ENCODE measurements at places on chromosomes 3 and 15. TPM values are rescaled to one million over a fixed set of nuclear protein-coding genes. Genes with fewer than 3 reads are reported as not detected.

Gene LRTM1
- total RNA-seq = not detected

Gene ASB14
- not detected for total RNA-seq

Gene MEX3B
- 11.6 TPM for total RNA-seq

Gene ARMC8
- total RNA-seq = 59.6 TPM

Gene WWTR1
- total RNA-seq = 111 TPM

- DNase-seq = peak; percentile 17
Measured at GRCh38 chr3:129116482-129116946, 5.1 kb downstream of the RAB43 start.

GRCh38 chr3:5007873-5008272 is 28.6 kb downstream of the BHLHE40 start:
- DNase-seq = no peak

DNA sequence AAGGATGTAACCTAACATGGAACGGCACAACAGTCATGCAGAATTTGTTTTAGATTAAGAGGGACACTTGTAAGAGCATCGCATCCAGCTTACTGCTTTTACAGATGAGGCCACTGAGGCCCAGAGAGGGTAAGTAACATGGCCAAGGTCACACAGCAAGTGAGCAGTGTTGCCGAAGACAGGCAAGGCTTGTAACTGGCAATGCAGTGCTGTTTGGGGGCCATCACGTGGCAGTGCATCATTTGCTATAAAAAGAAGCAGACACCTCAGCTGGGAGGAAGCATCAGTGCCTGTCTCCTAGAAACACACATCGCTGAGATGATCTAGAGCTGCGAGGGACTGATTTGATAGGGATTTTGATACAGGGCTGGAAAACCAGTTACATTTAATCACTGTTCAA is 108.2 kb upstream of the PROK2 start:
- no peak for DNase-seq

GRCh38 chr3:149968216-149968615 is 2.5 kb downstream of the PFN2 start:
- no peak for DNase-seq

DNA sequence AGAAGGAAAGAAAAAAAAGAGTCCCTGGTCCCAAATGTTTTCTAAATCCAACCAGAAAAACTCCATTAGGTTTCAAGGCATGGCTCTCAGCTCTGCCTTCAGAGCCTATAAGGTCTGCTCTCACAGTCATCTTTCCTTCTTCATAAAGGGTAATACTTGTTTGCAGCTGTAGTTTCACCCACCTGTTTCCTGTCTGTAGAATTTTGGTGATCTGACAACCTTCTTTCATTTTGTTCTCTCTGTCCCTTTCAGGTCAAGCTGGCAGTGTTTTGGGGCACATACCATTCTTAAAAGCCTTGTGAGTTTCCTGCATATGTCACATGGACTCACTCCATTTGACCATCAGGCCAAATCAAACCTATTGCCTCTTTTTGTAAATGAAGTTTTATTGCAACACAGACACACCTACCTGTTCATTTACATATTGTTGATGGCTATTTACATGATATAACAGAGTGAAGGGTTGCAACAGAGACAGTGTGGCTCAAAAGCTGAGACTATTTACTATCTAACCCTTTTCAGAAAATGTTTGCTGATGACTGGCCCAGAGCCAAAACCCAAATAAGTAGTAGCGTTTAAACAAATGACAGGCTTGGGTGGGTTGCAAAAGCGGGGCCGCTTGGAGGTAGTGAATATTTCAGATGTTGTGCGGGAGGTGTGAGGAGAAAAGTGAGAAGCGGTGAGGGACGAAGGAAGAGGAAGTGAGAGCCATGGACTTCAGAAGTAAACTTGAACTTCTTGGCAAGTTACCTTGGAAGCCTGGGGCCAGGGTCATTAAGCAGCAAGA is 292.7 kb upstream of the PROK2 start:
- DNase-seq = no peak

GRCh38 chr15:70261083-70261482 is 163.4 kb upstream of the TLE3 start:
- DNase-seq = no peak

GRCh38 chr3:171001957-171002694 is 24.4 kb downstream of the SLC2A2 start:
- peak; percentile 17 for DNase-seq

DNA sequence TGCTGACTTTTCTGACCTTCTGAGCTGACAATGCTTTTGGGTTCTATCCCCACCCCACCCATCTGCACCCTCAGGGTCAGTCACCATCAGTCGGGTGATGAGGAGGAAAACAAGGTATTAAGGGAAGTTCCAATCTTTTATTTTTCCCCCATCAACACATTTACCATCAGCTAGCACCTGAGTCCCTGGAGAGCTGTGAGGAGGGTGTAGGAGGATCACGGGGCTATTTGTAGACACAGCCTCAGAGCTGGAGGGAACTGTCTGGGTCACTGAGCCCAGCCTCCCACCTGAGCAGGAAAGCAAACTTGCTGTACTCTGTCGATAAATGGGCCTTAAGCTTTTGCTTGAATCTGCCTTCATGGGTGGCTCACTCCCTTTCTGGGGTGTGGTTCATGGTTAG is 24.8 kb upstream of the ZFAND6 start:
- DNase-seq = no peak

DNA sequence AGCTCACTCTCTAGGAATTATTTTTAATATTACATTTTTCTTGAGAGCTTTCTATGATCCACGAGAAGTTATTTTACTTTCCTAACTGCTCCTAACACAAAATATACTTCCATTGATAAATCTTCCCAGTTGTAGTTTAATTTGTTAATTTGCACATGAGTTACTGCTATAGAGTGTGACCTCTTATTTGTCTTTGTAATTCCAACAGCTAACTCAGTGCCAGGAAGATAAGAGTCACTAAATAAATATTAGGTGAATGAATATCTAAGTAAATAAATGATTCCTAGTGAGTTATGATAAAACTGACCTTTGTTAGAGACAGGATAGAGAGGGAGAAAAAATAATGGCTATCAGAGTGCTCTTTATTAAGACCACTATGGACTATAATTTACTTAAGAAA is 319.9 kb downstream of the NAALADL2 start:
- peak; percentile 18 for DNase-seq

DNA sequence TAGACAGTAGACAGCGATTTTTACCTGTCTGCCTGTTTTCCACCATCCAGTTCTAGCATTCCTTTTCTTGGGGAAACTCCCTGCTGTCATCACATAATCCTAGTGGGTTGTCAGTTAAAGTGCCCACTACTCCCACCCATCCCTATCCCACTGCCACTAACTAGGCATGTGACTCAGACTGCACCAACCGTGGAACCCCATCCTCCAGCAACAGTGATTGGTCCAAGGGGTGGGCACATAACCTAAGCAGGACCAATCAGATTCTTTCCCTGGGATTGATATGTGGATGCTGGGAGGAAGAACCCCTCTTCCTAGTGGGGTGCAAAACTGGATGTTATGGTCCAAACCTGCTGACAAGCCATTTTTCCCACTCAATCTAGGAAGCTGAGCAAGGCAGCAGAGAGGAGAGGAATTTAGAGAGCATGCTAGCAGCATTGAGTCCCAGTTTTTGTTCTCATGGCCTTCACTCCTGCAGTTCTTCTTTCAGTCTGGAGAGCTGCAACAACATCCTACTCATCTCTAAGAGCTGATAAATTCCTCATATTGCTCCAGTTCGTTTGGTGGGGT is 3.9 kb upstream of the INSYN1 start:
- DNase-seq = no peak

- no peak for DNase-seq
Measured at GRCh38 chr3:100913870-100914648, 79.2 kb downstream of the ABI3BP start.

- DNase-seq = peak; percentile 49
Measured at GRCh38 chr15:77702211-77702957, 69.7 kb upstream of the LINGO1 start.
